Fibroblast of skin of right quadriceps (primary cell): ENCODE measurements at places on chromosomes 2 and 18.
A peak's percentile ranks its signal among the peaks of the same experiment; 100 is the strongest.

DNA sequence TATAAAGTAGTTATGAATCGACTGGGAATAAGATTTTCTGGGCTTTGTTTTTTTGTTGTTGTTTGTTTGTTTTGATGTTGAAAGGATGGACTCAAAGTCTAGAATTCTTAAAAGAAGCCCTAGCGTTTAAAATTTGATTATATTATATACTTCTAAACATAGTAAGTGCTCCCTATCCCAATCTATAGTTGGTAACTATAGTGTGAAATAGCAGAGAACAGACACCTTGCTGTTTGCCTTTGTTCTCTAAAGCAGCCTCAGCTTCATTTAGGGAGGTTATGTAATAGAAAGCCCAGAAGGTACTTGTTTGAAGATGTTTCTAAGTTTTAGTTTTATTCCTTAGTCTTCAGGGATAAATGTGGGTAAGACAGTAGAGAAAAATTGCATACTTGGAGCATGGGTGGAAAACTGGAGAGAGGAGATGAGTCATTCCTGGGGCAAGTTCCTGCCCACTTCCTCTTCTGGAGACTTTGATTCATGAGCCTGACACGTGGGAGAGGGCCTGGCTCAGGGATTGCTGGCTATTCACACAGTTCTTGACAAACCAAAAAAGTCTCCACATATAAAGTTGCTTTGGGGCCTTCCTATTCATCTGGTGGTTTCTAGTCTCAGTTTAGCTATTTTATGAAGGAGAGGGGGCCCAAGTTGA is 131.9 kb downstream of the MYO1B start:
- peak; percentile 93 for DNase-seq

DNA sequence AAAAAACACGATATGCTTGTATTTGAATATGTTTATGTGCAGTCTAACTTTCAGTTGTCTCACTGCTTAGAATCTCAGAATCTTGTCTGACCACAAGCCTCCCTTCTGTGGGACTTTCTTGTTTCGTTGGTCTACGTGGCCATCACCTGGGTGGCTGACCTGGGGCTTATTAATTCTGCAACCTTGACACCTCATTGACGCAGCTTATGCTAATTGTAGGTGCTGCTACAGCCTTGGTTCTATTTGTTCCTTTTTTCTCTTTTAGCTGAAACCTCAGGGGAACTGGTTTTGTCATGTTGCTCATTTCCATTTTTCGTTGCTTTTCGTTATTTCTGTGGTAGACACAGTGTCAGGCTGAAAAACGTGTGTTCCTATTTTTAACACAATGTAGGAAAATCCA is 273.7 kb downstream of the SLC4A3 start:
- DNase-seq: no peak

GRCh38 chr18:513826-514530 is 13.5 kb upstream of the COLEC12 start:
- DNase-seq: no peak

DNA sequence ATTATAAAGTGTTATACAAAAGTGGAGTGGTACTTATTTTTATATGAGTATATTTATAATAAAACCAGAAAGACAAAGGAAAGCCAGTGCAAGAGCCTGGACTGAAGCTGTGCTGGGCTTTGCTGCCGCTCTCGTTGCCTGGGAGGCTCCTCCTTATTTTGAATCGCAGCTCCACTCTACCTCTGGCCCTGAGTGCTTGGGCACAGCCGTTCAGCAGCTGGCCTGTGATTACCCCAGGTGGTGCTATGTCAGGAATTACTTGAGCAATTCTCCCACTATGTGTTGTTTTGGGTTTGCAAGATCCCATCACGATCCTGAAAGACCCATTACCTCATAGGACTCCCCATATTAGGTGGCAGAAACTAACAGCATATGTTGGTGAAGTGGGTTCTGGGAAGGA is 53.0 kb upstream of the LCLAT1 start:
- no peak for DNase-seq

- DNase-seq: no peak
Observed at GRCh38 chr2:106293271-106293783, 99.2 kb upstream of the UXS1 start.

- peak; percentile 34 for DNase-seq
Observed at GRCh38 chr2:20796374-20796791, 26.5 kb downstream of the LDAH start.

- DNase-seq: no peak
Observed at GRCh38 chr18:39759926-39760325, 2194.3 kb upstream of the CELF4 start.

GRCh38 chr2:60394463-60394862 is 159.0 kb downstream of the BCL11A start:
- peak; percentile 14 for DNase-seq

DNA sequence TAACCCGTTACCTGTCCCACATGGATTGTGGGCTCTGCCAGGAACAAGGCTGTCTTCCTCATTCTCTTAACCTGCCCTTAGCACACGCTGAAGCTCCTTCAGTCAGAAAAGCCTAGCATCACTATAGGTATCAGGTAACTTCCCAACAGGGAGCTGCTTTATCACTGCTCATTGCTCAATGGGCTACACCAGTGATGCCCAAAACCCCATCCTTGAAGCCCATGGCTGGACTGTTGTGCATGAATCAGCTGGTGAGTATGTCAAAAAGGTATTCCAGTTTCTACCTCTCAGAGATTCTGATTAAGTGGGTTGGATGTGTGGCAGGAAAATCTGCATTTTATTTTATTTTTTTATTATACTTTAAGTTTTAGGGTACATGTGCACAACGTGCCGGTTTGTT is 362.2 kb downstream of the LRATD1 start:
- DNase-seq: no peak

DNA sequence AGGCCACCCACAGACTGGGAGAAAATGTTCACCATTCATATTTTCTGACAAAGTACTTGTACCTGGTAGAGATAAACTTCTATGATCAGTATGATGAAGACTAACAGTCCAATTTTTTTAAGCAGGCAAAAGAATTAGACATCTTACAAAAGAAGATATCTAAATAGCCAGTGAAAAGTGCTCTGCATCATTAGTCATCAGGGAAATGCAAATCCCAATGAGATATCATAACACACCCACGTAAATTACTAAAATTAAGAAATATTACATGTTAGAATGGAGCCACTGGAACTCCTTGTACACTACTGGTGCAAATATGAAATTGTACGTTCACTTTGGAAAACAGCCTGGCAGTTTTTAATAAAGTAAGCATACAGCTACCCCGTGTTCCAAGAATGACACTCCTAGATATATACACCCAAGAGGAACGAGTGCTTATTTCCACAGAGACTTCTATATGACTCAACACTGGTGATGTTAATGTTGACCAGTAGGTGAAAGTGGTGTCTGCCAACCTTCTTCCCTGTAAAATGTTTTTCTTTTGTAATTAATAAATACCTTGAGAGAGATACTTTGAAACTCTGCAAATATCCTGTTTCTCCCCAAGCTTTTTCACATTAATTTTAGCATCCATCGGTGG is 80.3 kb downstream of the NPAS2 start:
- no peak for DNase-seq

- no peak for DNase-seq
Observed at GRCh38 chr2:136874258-136874657, 108.9 kb downstream of the THSD7B start.

- peak; percentile 32 for DNase-seq
Observed at GRCh38 chr18:33560686-33561370, 17.2 kb upstream of the ASXL3 start.

DNA sequence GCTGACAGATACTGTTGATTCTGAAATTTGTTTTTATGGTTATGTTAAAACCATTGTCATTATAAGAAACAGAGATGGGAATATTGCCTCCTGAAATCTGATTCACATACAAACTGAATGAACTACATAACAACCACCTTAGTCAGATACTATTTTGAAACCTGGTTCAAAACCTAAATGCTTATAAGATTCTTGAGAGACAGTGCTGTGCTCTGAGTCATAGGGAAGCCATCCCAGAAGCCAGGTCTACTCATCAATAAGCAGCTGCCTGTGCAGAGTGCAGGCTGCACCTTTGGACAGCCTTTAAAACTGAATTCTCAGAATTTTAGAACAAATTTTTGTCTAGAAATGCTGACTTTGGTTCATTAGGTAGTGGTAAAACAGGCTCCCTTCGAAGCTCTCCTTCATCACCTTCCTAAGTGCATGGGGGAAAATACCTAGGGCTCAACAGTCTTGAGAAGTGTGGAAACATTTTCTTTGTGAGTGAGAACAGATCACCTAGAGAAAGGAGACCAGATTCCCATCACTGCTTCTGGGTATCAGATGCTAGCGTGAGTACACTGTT is at the start of gene SERPINB7:
Gene SERPINB7, plus strand, starts transcription at position 253 of the 565 bp plus-strand sequence. CDS start 6,955 bp downstream, outside the sequence.
- peak; percentile 94 for DNase-seq

- DNase-seq: no peak
Observed at GRCh38 chr2:18578033-18578432, 11.3 kb downstream of the NT5C1B start.

GRCh38 chr2:21381421-21381820 is 257.7 kb downstream of the TDRD15 start:
- DNase-seq: peak; percentile 37

DNA sequence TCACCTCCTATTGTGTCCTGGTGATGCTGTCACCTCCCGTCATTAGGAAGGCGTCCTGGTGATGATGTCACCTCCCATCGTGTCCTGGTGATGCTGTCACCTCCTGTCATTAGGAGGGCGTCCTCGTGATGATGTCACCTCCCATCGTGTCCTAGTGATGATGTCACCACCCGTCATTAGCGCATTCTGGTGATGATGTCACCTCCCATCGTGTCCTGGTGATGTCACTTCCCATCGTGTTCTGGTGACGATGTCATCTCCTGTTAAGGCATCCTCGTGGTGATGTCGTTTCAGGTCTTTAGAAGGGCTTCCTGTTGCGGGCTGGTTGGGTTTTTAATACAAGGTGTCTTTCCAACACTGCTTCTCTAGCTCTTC is 40.7 kb downstream of the CTDP1 start:
- no peak for DNase-seq

GRCh38 chr2:8219631-8220355 is 462.1 kb upstream of the ID2 start:
- no peak for DNase-seq

DNA sequence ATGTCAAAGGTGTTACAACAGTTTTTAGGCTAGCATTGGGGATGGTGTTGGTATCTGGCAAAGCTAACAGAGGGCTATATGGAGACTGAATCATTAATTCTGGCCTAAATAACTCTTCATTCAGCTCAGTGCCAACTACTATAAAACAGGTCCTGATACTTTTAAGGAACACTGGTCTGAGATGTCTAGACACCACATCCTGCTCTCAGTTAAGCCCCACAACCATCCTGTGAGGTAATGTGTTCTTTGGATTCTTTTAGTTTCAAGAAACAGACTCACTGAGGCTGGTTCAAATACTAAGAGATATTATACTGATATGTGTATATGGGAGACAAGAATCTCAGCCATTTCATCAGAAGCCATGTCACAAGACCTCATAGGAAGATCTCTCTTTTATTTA is 14.2 kb upstream of the HK2 start:
- no peak for DNase-seq

DNA sequence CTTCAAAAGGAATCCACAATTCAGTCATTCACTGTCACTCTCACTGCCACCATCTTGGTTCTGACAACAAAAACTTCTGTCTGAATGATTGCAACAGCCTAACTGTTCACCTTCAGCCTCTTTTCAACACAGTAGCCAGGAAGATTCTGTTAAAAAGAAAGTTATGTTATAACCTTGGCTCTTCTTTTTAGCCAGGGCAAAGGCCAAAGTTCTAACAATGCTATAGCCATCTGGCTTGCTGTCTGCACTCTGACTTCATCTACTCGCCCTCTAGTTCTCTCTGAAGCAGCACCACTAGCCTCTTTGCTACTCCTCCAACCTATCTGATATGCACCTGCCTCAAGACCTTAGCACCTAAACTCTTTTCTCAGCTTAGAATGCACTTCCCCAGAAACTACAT is 158.5 kb downstream of the ZNF385B start:
- DNase-seq: no peak

GRCh38 chr2:86417961-86418360 is 23.2 kb upstream of the KDM3A start:
- peak; percentile 14 for DNase-seq

- peak; percentile 54 for DNase-seq
Observed at GRCh38 chr18:44715245-44715644, 34.6 kb downstream of the SETBP1 start.

GRCh38 chr2:203918839-203919238 is 17.7 kb upstream of the ICOS start:
- no peak for DNase-seq

DNA sequence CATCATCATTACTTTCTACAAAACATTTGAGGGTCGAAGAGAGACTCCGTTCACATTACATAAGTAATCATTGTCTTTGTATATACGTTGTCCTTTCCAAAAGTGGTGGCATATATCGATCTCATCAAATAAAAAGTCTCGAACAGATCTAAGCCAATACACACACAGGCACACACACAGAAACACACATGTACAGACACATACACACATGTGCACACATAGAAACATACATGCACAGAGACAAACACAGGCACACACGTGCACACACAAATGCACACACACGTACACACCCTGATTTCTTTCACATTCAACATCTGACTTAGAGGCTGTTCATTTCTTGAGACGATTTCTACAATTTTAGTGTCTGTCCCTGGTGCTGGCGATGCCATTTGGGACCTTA is 17.5 kb upstream of the ALKAL2 start:
- no peak for DNase-seq

DNA sequence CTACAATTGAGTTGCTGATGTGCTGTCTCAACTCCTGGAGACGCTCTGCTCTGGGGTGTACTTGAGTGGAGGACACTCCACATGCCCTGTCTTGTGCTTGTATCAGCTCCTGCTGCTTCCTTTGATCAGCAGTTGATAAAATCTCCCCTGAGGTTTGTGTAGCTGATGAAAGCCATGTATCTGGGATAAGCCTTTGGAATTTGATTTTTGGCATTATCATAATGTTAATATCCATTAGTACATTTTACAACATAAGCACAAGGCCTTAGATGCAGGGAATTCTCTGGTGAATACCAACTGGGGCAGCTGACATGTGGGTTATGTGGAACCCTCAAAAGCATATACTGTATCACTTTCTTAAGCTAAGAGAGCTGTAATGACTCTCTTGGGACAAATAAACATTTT is 222.7 kb upstream of the ITGA4 start:
- DNase-seq: peak; percentile 41

DNA sequence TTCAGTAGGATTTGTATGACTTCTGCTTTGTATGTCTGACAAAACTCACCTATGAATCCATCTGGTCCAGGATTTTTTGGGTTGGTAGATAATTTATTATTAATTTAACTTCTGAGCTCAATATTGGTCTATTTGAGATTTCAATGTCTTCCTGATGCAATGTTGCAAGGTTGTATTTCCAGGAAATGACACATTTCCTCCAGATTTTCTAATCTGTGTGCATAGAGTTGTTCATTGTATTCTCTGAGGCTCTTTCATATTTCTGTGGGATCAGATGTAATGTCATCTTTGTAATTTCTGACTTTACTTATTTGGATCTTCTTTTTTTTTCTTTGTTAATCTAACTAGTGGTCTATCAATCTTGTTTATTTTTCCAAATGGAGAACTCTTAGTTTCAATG is 584.7 kb upstream of the SETBP1 start:
- peak; percentile 9 for DNase-seq
